ENCODE measurements at places on chromosomes 12 and 14. TPM values are rescaled to one million over a fixed set of nuclear protein-coding genes. Genes with fewer than 3 reads are reported as not detected.

The MAP1LC3B2 gene
- 14.9 TPM for polyA plus RNA-seq

The MGP gene
- not detected for polyA plus RNA-seq

The IPO4 gene
- 26.4 TPM for polyA plus RNA-seq

The IL25 gene
- 3.2 TPM for polyA plus RNA-seq

The KRT7 gene
- not detected for polyA plus RNA-seq

The YARS2 gene
- 33.4 TPM for polyA plus RNA-seq

The AQP5 gene
- polyA plus RNA-seq, result 0.74 TPM

The OS9 gene
- 122 TPM for polyA plus RNA-seq

GRCh38 chr12:6745741-6746525 is 7.0 kb downstream of the MLF2 start:
- DNase-seq, result no peak

DNA sequence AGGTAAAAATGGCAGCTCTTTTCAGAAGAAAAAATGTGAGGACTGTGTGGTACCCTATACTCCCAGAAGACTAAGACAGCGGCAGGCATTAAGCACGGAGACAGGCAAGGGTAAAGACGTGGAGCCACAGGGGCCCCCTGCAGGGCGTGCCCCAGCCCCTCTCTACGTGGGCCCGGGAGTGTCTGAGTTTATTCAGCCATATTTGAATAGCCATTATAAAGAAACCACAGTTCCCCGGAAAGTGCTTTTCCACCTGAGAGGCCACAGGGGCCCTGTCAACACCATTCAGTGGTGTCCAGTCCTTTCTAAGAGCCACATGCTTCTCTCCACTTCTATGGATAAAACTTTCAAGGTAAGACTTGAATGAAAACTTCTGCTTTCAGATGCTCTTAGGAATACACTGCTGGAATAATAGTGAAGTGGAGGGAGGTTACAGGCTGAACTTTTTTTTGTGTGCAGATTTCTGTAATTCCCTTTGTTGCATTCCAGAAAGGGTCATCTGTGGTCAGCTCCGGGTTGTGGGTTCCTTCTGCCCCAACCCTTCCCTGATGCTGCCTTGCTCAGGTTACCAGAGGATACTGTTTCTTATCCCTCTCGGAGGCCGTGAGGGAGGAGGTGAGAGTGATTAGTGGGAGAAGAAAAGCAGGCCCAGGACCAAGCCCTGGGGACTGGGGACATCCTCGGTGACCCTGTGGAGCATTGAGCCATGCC is 58.4 kb downstream of the SLC25A47 start:
- DNase-seq, result no peak

DNA sequence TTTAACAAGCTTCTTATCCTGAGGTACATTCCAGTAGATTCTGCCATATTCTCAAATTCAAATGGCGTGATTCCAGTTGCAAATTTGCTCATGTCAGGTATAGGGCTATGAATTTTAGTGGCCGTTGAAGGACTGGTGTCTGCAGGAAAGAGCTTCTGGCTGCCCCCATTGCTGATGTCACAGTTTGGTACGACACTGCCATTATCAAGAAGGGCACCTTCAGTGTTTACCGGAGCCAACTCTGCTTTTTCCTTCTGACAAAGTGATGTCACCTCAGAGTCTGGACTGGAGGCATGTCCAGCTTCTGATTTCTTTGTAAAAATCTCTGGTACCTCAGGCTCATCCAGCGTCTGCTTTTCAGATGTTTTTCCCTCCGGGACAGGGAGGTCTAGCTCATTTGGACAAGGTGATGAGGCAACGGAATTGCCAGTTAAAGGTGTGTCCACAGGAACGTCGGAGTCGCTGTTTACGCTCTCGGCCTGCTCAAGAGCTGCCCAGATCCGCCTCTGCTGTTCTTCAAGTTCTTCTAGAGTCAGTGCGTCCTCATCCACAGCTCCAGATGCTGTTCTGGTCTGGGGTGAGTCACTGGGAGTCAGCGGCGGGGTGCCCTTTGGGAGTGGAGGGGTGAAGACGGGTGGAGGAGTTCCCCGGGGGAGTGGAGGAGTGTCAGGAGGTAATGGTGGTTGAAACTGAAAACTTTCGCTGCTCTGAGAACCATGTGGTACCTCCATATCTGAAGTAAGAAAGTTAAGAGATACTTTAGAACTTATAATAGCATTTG is 27.0 kb downstream of the ZCCHC8 start:
- DNase-seq, result no peak

DNA sequence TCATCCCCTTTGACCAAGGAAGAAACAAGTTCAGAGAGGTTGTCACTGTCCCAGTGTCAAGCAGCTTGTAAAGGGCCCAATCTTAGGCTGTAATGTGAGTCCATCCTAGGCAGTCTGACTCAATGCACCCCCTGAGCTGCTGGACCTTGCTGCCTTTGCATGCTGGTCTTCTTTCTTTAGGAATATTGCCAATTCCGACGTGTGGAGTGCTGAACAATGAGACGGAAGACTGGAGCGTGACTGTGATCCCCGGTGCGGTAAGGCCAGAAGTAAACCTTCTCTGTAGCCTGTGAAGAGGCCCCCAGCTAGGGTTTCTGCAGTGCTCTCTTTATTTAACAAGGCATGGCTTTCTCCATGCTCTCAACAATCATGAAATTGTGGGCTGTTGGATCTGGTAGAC is 963 bp downstream of the TCTN2 start:
- DNase-seq, result peak; percentile 4

DNA sequence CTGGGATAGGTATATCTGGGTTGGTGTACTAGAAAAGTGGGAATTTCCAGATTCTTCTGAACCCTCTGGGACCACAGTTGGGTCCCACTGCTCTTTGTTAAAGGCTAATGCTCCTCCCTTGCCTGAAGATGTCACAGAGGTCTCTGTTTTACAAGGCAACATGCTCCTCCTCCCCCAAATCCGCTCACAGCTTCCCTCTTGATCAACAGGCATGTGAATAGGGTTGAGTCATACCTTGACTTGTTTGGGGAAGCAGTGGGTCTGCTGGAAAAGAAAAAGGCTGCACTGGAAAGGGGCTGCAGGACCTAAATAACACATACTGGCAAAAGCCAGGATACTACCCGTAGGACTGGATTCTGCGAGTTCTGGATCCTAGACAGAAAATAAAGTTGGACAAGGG is 165.4 kb upstream of the TMEM260 start:
- DNase-seq, result no peak

DNA sequence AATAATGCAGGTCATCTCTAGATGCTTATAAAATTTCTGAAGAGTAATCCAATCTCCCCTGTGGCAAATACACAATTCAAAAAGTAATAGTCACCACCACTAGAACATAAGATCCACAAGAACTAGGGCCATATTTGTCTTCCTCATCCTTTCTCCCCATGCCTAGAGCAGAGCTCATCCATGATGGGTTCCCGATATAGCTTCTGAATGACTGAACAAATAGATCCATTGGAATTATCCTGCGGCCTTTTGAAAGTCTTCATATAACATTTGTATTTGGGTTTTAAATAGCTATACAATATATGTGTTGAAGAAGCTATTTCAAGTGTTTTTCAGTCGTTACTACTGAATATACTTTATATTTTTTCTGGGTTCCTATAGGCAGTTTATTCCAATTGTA is 5.7 kb downstream of the DCN start:
- no peak for DNase-seq

DNA sequence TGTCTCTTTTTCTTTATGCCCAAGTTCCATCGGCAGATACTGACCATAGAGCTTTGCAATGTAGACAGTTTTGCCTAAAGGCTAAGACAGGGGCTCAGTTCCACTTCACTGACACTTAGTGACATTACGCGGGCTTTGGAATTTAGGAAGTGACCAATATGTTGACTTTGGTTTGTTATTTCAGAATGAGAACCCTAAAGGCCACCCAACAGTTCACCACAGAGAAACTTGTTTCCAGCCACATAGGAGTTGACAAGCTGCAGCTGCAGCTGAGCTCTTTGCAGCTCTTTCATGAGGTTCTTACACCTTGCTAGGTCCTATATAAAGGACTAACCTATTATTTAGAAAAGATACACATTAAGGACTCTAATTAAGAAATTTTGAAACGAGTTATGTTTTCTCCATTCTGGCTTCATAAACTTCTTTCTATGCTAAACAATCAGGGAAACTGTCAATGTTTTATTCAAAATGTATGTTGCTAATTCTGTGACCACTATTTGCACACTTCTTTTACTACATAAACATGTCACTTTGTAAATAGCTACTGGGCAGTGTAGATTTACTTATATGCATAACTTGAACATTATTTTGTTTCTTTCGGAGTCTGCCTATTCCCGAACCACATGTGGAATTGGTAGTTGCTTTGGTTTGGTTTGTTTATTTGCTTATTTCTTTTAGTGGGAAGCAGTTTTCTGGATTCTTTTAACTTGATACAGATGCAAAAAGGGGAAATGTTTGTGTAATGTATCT is 18.5 kb upstream of the KLRD1 start:
- no peak for DNase-seq

All from cardiac muscle cell (in vitro differentiated cells and primary cell).